ENCODE measurements at places on chromosomes 3 and 15.

DNA sequence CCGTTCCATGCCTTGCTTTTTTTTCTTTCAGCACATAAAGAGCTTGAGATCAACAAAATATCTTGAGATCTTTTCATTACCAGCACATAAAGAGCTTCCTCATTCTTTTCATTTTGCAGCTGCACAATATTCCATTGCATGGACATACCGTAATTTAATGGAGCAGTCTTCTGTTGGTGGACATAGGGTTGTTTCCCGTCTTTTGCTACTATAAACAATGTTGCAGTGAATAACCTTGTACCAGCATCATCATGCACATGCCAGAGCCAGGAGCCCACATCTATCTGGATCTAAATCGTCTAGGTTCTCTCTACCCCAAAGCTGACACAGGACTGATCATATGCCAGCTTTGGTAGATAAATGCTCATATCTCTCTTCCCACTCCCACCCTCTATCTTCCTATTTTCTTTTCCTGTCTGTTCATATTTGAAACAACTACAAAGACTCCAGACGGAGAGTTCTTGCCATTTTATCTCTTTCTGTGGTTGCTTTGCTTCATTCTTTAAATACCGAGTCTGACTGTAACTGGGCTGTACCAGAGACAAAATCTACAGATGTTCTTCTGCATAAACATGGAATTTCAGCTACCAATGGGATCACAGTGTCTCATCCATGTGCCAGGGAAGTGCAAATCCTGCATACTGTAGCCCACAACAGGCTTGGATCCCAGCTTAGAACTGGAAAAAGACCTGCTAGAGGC lies 47.1 kb upstream of the AKAP13 start:
- DNase-seq, result peak; percentile 89

- no peak for DNase-seq
Measured at GRCh38 chr3:129106320-129106719, 15.3 kb downstream of the RAB43 start.

- DNase-seq, result no peak
Measured at GRCh38 chr15:100116416-100117190, 225.2 kb downstream of the ADAMTS17 start.

DNA sequence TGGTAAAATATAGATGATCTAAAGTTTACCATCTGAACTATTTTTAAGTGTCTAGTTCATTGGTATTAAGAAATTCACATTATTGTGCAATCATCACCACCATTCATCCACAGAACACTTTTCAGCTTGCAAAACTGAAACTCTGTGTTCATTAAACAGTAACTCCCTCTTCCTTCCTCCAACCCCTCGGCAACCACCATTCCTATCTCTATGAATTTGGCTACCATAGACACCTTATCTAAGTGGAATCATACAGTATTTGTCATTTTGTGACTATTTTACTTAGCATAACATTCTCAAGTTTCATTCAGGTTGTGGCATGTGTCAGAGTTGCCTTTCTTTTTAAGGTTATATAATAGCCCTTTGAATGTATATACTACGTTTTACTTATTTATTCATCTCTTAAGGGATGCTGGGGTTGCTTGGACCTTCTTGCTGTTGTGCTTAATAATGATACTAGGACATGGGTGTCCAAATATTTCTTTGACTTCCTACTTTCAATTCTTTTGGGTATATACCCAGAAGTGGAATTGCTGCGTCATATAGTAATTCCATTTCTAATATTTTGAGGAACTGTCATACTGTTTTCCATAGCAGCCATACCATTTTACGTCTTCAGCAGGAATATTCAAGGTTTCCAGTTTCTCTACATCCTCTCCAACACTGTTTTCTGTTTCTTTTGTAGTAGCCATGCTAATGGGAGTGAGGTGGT lies 20.9 kb downstream of the KAT2B start:
- DNase-seq, result no peak

- DNase-seq, result no peak
Measured at GRCh38 chr3:16536996-16537395, 23.5 kb upstream of the RFTN1 start.

DNA sequence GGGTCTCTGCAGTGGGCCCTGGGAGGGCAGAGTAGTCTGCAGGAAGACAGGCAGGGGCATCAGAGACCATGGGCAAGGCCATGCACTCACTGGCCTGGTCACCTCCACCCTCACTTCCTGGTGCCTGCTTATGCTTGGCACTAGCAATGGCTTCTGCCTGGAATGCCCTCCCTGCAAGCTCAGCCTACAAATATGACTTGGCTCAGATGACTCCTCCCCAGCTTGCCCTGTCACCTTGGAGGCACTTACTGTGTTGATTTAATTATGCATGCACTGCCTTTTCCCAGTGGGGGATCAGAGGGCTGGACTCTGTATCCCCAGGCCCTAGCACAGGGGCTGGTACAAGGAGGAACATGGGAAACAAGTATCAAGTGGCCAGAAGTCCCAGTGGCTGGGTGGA lies 7.8 kb downstream of the C3orf18 start:
- DNase-seq, result peak; percentile 22

GRCh38 chr15:47484059-47484458 lies 233.2 kb upstream of the SEMA6D start:
- no peak for DNase-seq

- no peak for DNase-seq
Measured at GRCh38 chr15:60544581-60545264, 65.8 kb upstream of the ICE2 start.

- no peak for DNase-seq
Measured at GRCh38 chr15:66865622-66866611, 163.9 kb downstream of the SMAD6 start.

DNA sequence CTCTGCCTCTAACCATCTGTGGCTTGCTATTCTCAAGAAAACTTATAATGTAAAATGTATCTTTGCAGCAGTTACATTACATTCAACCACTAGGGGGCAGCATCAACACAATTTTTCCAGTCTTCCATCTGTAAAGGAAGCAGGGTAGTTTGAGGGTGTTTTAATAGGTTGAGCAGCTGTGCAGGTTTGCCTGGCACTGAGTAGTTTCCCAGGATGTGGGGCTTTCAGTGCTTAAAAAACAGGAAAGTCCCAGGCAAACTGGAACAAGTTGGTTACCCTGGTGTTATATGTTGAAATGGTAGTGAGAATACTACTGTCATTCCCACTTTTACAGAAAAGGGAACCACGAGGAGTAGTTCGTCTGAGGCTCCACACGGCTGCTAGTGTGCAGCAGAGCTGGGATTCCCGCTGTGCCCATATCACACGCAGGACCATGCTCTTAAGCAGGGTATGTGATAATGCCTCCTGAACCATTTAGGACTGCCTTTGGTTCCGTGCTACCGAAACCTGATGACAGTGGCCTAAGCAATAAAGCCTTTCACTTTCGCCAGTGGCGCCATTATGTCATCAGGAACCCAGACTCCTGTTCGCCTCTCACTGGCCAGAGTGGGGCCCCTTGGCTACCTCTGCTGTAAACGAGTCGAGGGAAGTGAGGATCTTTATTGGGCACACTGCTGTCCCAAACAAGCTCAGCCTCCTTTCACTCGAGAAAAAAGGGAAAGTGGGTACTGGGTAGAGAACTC lies 64.7 kb upstream of the ZBTB38 start:
- DNase-seq, result peak; percentile 81

GRCh38 chr15:38509152-38509551 lies 55.2 kb downstream of the FAM98B start:
- DNase-seq, result no peak

DNA sequence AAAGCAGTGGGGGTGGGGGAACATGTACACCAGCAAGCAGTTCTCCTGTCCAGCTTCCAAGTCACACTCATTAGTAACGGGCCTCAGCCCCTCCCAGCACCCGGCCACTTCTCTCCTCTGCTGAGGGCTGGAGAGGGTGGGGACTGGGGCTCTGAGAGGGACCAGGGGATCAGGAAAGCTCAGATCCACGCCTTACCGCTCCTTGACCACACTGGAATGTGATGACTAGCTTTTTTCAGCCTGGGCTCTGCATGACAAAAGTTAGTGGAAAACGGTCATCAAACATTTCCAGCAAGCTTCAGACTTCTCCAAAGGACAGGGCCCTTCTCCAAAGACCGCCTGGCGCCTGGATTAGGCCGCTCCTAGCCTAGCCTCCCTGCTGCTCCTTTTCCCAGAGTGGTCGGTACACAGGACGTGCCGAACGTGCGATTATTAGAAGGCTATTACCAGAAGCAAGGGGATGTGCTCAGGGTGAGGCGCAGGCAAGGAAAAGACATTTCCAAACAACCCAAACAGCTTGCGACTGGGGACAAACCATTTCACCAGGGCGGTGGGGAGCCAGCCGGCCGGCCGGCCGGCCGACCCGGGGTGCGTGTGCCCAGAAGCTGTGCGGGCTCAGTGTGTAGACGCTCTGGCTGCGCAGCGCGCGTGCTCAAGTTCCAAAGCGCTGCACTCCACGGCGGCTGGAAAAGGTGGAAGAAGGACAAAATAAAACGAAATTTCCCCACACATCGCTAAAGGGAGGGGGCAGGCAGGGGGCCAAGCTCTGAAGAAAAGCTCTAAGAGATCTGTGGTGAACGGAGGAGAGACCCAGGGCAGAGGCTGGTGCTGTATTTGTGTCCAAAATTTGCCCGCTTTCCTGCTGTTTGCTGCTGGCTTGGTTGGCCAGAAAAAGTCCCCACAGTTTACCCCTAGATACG lies 51.0 kb upstream of the SSR3 start:
- DNase-seq, result peak; percentile 83

DNA sequence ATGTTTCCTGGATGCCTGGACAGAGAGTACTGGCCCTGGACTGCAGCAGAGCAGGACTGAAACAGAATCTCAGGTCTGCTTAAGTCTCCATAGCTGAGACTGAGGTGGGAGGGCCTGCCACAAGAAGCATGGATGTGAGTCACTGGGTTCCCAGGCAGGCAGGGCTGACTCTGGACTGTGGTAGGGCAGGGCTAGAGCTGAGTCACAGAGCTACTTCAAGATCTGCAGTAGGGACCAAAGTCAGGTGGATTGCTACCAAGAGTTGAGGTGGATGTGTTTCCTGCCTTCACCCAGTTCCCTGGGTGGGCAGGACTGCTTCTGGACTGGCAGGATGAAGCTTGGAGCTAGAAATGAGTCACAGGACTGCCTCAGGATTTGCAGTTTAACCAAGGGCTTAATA lies 282.9 kb downstream of the AGBL1 start:
- no peak for DNase-seq

DNA sequence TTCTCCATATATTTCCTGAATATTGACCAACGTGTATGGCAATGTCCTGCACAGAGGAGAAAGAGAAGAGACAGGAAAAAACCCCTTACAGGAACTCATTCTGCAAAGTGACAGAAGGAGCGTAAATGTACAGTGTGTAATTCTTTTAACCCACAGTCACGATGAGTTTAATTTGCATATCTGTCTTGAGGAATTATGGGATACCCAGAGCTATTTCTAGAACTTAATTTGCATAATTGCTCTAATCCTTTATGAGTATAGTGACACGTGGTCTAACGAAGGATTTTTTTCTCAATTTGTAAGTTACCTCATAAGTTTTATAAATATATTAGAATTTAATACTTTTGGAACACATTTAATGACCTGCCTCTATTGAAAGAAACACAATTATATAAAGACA lies 9.8 kb downstream of the GPR27 start:
- DNase-seq, result no peak

GRCh38 chr15:34109797-34110663 lies 8.1 kb downstream of the PGBD4 start:
- DNase-seq, result peak; percentile 43

GRCh38 chr15:79513940-79514339 lies 81.8 kb downstream of the MINAR1 start:
- no peak for DNase-seq

- no peak for DNase-seq
Measured at GRCh38 chr3:156492801-156493261, 62.1 kb downstream of the SSR3 start.

DNA sequence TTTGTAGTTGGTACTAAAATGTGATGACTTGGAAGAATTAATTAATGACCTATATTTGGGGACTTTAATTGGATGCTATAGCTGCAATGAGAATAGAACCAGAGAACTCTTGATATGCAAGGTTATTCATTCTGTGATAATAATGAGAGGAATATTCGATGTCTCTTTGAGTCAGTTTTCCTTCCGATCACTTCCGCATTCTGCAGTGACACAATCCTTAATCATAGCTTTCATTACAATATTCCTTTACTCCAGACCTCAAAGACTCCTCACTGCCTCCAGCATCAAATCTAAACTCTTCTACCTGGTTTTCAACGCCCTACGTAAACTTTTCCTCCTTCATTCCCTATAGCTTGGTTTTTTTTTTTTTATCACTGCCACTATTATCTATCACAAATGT lies 21.6 kb downstream of the B3GNT5 start:
- no peak for DNase-seq
